Amygdala (tissue), 56 donors: ENCODE measurements at places on chromosomes 5 and 9.

- no peak for DNase-seq
Measured at GRCh38 chr5:87382224-87382623, 30.5 kb downstream of the CCNH start.

GRCh38 chr5:133950821-133951612, 17.4 kb downstream of the C5orf15 start:
- no peak for DNase-seq

DNA sequence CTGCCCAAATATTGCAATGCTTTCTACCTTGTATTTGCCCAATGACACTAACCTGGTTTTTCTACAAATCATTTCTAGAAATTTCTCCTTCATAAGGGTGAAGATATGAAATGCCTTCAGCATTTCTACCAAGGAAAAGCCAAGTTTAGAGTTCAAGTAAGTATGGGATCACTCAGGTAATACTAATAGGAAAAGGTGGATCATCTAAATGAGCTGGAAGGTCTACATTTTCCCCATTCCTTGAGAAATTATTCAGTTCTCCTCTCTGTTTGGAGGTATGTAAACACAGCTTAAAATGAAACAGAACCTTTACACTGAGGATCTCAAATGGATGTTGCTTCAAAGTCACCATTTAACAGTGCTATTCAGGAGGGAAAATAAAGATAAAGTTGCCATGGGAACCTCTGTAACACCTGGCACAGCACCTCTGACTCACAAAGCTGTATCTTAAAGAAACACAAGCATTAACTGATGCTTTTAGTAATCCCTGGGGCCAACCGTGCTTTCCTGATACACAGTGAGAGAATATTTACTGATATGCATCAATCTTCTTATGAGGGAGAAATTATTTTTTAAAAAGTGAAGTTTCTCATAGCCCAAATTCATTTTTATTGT, 161.3 kb downstream of the DRD1 start:
- no peak for DNase-seq

- DNase-seq = no peak
Measured at GRCh38 chr9:138071292-138071691, 193.7 kb downstream of the CACNA1B start.

DNA sequence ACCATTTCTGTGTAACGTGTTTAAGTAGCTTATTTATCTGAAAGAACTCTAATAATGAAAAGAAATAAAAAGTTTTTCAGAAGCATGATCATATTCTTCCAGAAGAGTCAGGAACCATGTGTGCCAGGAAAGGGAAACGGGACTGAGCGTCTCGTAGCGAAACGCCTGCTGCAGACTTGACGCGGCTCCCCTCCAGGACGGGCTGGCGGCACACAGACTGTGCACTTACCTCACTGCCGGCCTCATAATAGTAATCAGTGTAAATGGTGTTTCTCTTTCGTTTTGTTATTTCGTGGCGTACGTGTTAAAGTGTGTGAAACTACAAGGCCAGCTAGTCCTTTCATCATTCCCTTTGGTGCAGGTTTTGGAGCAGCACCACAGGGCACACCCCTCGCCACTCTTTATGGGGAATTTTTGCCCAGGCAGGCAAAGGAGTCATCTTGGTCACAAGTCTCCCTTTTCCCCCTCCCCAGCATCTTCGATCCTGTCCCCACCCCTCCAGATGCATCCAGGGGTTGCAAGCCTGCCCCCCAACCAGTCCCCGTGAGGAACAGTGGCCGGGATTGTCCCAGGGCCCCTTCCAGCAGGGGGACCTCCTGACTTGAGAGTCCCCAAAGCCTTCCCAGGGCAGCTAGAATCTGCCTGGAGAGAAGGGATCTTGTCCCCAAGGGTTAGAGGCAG, 233.1 kb downstream of the FANCC start:
- no peak for DNase-seq
